PC-3 (cell line): ENCODE measurements at places on chromosomes 12 and 14. TPM values are rescaled to one million over a fixed set of nuclear protein-coding genes. Genes with fewer than 3 reads are reported as not detected.

DNA sequence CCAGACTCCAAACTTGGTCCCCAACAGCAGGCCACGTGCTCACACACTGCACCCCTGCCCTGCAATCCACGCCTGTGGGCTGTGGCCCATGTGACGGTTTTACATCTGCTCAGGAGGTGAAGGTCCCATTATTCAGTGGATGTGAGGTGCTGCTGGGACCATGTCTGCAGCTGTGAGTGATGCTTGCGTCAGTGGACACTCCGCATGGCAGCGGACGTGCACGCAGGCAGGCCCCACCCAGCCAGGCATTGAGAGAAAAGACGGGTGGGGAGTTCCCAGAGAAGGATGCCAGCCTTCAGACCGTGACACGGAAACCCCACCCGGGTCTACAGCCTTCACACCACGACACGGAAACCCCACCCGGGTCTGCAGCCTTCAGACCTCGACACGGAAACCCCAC is 67.6 kb downstream of the NOC4L start:
- peaks cover 20% of the 10 kb centered on the region; the same call in 1 of the 2 replicates for H3K27me3 ChIP-seq
- no peaks in the 10 kb centered on the region for H3K36me3 ChIP-seq
- no peak overlapping the region for H3K27ac ChIP-seq
- no peak for DNase-seq
- no peaks in the 10 kb centered on the region for H3K4me1 ChIP-seq

DNA sequence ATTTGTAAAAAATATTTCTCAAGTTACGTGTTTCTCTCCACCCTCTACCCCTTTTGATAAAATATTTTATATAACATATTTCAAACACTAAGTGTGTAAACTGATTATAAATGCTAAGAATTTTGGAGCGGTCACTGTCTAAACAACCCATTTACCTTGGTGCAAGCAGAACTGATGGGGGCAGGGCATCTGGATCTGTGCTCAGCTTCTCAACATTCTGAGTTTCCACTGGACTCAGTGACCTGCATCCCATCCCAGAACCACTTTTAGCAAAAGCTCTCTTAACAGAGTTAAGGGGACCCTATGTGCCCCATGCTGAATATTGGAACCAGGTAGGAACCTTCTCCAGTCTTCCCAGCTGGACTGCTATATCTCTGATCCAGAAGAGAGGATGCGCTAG is 53.5 kb downstream of the CKAP4 start:
- DNase-seq, result no peak
- H3K36me3 ChIP-seq, result no peaks in the 10 kb centered on the region
- no peak overlapping the region for H3K27ac ChIP-seq
- H3K27me3 ChIP-seq, result peaks cover 16% of the 10 kb centered on the region; the same call in 1 of the 2 replicates
- H3K4me1 ChIP-seq, result no peaks in the 10 kb centered on the region

The TAS2R7 gene
- total RNA-seq, result not detected in 2 replicates

The SOCS4 gene
- 21.9 and 22.5 TPM in 2 replicates for total RNA-seq

The RPL36AL gene
- 408 and 411 TPM in 2 replicates for total RNA-seq

The C12orf57 gene
- total RNA-seq, result 125 and 130 TPM in 2 replicates

The RNASE2 gene
- total RNA-seq, result not detected in 2 replicates

GRCh38 chr12:112126911-112127310 is 1.6 kb downstream of the TRAFD1 start:
- H3K36me3 ChIP-seq, result no peaks in the 10 kb centered on the region
- peak overlapping the region; percentile 78; the same call in 1 of the 2 replicates for H3K4me3 ChIP-seq
- H3K27me3 ChIP-seq, result no peaks in the 10 kb centered on the region
- no peak for DNase-seq
- H3K4me1 ChIP-seq, result peaks cover 29% of the 10 kb centered on the region
- no peak overlapping the region for H3K27ac ChIP-seq

DNA sequence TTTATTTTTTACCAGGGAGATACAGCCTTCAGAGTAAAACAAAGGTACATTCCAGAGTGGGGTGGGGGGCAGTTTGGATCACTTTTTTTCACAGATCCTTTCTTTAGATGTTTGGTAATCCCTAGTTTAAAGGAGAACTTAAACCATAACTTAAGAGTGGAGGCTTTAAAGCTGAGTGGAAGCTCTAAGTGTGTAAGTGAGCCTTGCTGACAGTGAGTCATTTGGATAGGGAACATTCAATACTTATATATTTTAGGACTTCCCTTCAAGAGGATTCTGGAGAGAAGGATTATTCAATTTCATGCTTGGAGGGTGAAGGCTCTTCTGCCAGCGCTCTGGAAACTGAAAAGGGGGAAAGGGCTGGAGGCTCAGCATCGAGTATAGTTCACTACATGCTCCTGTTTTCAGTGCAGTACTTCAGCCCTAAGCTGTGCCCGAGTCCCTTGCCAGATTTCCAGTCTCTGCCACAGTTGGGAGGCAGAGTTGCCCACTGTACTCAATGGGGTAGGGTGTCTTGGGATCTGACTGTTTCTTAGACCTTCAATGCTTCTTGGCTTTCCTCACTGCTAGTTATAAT is 8.4 kb downstream of the PRKAG1 start:
- no peaks in the 10 kb centered on the region for H3K27me3 ChIP-seq
- H3K27ac ChIP-seq, result no peak overlapping the region
- no peak for DNase-seq
- H3K36me3 ChIP-seq, result peaks cover 20% of the 10 kb centered on the region; the same call in 1 of the 2 replicates
- no peak overlapping the region for H3K4me3 ChIP-seq

GRCh38 chr14:21711360-21711961 is 37.8 kb upstream of the OR4E1 start:
- H3K27ac ChIP-seq, result no peak overlapping the region
- H3K27me3 ChIP-seq, result peaks cover 8% of the 10 kb centered on the region; the same call in 1 of the 2 replicates
- no peaks in the 10 kb centered on the region for H3K36me3 ChIP-seq
- peak; percentile 60 for DNase-seq

GRCh38 chr14:68167383-68168087 is 348.0 kb downstream of the RAD51B start:
- no peaks in the 10 kb centered on the region for H3K36me3 ChIP-seq
- peaks cover 40% of the 10 kb centered on the region for H3K4me1 ChIP-seq
- H3K27ac ChIP-seq, result no peak overlapping the region

GRCh38 chr14:35821564-35822411 is 4.3 kb upstream of the BRMS1L start:
- no peaks in the 10 kb centered on the region for H3K36me3 ChIP-seq
- H3K4me3 ChIP-seq, result no peak overlapping the region
- DNase-seq, result peak; percentile 66
- no peaks in the 10 kb centered on the region for H3K4me1 ChIP-seq
- H3K27ac ChIP-seq, result no peak overlapping the region

DNA sequence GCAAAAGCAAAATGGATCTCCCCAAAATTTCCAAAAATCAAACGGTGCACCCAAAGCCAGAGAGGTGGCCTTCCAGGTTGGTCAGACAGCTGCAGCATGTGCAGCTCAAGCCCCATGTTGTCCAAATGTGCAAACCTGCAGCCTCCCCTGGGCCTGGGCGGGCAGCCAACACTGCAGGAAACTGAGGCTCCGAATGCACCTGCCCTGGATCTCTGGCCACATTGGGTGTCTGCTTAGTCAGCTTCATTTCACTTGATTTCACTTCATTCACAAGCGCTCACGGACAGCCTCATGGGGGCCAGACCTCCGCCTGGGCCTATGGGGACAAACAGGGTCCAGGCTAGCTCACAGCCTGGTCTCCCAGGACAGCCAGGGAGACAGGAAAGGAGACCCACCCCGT is 59.8 kb downstream of the BCL11B start:
- H3K27ac ChIP-seq, result no peak overlapping the region
- H3K4me1 ChIP-seq, result no peaks in the 10 kb centered on the region
- no peaks in the 10 kb centered on the region for H3K36me3 ChIP-seq
- no peak overlapping the region for H3K4me3 ChIP-seq
- peaks cover 51% of the 10 kb centered on the region for H3K27me3 ChIP-seq

The P2RX2 gene
- not detected in 2 replicates for total RNA-seq

The FGF6 gene
- total RNA-seq, result not detected in 2 replicates

DNA sequence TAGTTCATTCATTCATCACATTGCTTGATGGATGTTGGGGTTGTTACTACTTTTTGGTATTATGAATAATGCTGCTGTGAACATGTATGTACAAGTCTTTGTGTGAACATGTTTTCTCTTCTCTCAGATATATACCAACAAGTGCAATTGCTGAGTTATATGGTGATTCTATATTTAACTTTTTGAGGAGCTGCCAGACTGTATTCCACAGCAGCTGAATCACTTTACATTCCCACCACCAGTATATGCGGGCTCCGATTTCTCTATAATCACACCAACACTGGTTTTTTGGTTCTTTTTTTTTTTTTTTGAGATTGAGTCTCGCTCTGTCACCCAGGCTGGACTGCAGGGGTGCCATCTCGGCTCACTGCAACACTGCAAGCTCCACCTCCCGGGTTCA is 22.2 kb upstream of the PLEKHG6 start:
- H3K4me3 ChIP-seq, result no peak overlapping the region
- H3K27ac ChIP-seq, result no peak overlapping the region
- H3K4me1 ChIP-seq, result peaks cover 44% of the 10 kb centered on the region
- DNase-seq, result peak; percentile 25

The NR4A1 gene
- total RNA-seq, result 90.7 and 110 TPM in 2 replicates

DNA sequence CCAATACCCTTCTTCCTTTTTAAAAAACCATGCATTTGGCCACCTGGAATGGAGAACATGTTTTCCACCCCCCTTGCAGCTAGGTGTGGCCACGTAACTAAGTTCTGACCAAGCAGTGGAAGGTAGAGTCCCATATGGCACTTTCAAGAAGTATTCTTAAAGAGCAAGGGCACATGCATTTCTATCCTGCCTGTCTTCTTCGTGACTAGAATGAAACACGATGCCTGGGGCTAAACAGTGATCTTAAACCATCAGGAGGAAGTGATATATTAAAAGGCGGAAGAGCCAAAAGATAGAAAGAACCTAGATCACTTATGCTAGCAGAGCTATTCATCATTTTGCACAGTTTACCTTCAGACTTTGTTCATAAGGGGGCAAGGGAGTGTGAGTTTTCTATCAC is 16.0 kb upstream of the DDX11 start:
- H3K27ac ChIP-seq, result no peak overlapping the region
- no peak for DNase-seq
- H3K36me3 ChIP-seq, result no peaks in the 10 kb centered on the region

DNA sequence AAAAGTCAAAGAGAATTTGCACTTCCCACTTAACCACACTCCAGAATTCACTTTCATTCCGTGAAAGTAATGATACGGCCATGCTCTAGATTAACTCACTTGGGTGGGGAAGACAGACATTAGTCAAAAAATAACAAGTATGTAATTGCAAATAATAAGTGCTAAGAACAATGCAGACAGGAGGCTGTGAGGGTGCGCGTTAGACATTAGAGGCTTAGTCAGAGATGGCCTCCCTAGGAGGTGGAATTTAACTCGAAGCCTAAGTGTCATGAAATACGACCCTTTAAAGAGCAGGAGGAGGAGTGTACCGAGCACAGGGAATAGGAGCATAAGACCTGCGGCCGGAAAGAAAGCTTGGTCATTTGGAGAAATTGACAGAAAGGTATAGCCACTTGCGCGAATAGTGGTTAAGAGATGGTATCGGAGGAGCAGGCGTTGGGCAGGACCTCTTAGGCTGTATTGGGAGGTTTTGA is 628 bp downstream of the SNRPF start:
- H3K4me1 ChIP-seq, result peaks cover 18% of the 10 kb centered on the region
- peak overlapping the region; percentile 63 for H3K27ac ChIP-seq
- peak overlapping the region; percentile 90 for H3K4me3 ChIP-seq
- peak; percentile 41 for DNase-seq

GRCh38 chr14:104657563-104658324 is 31.7 kb upstream of the INF2 start:
- no peaks in the 10 kb centered on the region for H3K4me1 ChIP-seq
- H3K27me3 ChIP-seq, result no peaks in the 10 kb centered on the region
- no peak for DNase-seq

DNA sequence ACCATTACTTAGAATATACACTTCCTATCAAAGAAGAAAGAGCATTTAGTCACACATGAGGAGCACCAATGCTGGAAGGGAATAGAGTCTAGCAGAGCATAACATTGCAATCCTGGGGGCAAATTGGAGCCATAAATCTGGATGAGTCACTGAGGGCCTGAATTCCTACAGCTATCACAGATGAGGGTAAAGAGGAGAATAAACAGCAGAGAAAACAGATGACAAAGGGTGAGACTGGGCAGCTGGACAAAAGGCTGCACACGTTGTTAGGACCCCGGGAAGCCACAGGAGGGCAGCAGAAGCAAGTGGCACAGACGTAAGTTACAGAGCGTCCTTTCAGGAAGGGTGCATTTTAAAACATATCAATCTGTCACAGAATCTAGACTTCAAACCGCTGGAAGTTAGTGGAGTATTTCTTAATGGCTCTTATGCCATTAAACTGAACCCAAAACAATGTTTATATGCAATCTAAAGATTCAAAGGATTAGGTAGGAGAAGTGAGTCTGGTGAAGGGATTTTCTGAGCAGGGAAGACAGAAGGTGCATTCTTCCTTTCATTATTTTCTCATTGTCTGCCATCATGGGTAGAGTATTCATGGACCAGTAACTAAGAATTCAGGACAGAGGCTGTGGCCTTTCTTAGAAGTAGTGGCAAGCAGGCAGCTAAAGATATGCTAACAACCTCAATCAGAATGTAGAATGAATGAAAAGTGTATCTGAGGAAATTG is 159.8 kb upstream of the DAAM1 start:
- H3K27ac ChIP-seq, result no peak overlapping the region
- H3K4me3 ChIP-seq, result peak overlapping the region; percentile 8; the same call in 1 of the 2 replicates
- H3K36me3 ChIP-seq, result no peaks in the 10 kb centered on the region
- peak; percentile 100 for DNase-seq
- peaks cover 16% of the 10 kb centered on the region for H3K4me1 ChIP-seq

The SMIM41 gene
- total RNA-seq, result not detected in 2 replicates

DNA sequence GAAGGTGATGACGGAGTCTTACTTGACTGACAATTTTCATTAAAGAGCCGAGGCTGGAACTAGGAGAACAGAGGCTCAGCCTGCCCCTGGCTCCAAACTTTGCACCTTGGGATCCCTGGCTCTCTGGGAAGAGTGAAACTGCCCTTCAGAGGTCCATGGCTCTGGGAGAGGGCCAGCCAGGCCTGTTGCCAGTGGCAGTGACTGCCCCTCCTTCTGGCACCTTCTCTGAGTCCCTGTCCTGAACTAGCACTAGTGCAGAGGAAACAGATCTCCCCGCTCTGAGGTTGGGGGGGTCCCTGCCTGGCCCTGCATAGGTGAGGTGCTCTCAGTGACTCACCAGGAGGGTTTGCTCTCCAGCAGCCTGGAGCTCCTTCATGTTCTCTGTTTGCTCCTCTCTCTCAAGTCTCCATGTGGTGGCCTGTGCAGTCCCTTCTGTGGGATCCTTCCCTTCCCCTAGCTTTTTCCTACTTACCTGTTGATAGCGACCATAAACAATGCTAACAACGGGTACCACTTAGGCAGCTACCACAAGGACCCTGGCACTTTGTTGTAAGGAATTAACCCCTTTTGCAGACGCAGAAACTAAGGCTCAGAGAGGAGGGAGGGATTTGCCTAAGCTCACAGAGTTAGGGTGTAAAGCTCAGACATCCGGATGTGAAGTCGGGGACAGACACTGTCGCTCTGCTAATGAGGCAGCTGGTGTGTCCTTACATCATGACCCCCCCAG is 22.4 kb downstream of the FAM222A start:
- H3K27me3 ChIP-seq, result no peaks in the 10 kb centered on the region
- no peak overlapping the region for H3K4me3 ChIP-seq
- no peak for DNase-seq
- no peaks in the 10 kb centered on the region for H3K4me1 ChIP-seq
- H3K27ac ChIP-seq, result no peak overlapping the region

GRCh38 chr14:79051742-79052141 is 881.6 kb downstream of the NRXN3 start:
- no peaks in the 10 kb centered on the region for H3K4me1 ChIP-seq
- no peak for DNase-seq
- H3K27ac ChIP-seq, result no peak overlapping the region
- H3K36me3 ChIP-seq, result no peaks in the 10 kb centered on the region
